ENCODE measurements at places on chromosomes 7 and 10.

GRCh38 chr7:105206985-105207384 is 181.7 kb downstream of the SRPK2 start:
- DNase-seq, result no peak

- DNase-seq, result no peak
Observed at GRCh38 chr7:99386584-99387238, 12.2 kb downstream of the ARPC1B start.

GRCh38 chr7:44707558-44708230 is 41.0 kb upstream of the ZMIZ2 start:
- DNase-seq, result no peak

DNA sequence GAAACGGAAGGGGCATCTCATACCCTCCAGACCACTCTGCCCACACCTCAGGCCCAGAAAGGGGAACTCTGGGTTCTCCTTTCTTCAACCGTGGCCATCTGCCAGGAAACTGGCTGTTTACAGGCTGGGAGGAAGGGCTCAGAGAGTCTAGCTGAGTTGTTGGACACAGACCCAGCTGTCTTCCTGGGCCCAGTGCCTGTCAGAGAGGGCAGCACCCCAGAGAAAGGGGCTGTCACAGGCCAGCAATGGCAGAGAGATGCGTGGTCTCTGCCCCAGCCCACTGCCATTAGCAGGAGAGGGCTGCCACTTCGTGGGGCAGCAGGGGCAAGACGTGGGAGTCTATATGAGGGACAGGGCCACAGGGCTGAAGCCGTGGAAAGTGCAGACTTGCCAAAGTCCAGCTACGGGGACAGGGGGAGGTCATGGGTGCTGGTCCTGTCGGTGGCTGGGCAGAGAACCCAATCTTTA is 11.0 kb downstream of the GRID1 start:
- no peak for DNase-seq

DNA sequence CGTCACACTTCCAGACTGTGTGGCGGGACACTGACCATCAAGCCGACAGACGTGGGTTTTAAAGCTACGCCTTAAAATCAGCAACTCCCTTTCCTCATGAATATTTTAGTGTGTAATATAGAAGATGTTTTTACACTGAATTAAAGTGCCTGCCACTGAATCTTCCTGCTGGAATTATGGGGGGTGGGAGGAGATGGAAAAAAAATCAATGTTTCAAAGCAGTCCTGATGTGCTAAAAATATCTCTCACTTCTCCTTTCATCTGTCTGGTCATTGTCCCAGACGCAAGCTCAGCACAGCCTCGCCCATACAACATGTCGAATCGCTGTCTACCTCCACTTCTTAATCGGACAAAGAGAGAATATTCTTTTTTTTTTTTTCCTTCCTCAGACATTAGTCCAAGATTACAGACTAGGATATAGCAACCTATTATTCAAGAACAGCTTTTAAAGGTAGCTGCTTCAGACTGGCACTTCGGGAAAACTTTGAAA is 165.1 kb upstream of the KLF14 start:
- no peak for DNase-seq
